Amygdala (tissue), 56 donors: ENCODE measurements at places on chromosomes 5 and 9.

DNA sequence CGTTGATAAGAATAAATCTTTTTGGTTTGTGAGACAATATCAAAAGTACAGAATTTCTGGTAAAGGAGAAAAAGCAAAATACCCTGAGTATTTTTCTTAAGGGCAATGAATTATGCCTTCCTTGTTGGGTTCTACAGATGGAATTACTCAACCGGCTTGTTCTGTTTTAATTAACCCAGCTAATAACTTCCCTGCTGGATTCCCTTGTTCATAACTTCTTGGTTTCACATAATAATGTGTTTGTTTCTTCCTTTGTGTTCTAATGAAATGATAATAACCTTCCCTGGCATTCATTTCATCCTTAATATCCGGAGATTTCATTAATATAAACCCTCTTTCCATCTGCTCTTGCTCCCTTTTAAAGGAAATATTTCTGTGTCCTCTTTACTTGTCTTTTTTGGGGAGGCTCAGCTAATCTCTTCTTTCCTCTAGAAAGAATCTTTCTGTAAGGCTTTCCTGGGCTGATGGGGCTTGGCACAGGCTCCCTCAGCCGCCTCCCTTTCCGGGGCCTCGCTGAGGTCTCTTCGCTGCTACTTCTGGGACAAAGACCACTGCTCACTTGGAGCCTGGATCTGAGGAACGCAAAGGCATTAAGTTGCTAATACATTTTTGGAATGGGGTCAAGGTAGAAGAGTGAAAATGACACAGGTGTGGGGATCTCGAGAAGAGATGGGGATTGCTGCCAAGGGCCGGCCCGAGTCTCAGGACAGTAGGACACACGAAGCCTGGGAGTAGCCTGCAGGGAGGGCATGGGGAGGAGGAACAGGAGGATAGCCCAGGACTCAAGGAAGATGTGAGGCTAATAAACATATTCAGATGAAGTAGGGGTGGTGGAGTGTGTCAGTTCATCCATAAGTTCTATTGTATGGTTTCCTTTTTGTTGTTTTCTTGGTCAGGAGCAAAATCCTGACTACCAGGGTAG is 118.5 kb downstream of the NRG2 start:
- no peak for DNase-seq

- DNase-seq = no peak
These were observed 26.4 kb downstream of the TNPO1 start for GRCh38 chr5:72842816-72843215.

DNA sequence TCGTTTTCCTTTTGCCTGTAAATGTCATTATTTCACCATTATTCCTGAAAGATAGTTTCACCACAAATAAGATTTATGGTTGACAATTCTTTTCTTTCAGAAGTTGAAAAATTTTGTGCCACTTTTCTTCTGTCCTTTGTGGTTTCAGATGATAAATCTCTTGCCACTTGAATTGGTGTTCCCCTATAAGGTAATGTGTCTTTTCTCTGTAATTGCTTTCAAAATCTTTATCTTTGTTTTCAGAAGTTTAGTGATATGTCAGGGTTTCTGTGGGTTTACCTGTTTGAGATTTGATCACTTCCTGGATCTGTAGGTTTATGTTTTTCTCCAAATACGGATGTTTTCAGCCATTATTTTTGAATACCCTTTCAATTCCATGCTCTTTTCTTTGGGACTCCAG is 14.6 kb downstream of the RASA1 start:
- no peak for DNase-seq

GRCh38 chr9:105355781-105356180 is 92.1 kb upstream of the FSD1L start:
- DNase-seq = no peak

- no peak for DNase-seq
These were observed 205.6 kb downstream of the ZNF462 start for GRCh38 chr9:107068581-107068980.

- DNase-seq = no peak
These were observed 8.5 kb downstream of the ELOVL7 start for GRCh38 chr5:60835554-60835953.

- DNase-seq = no peak
These were observed 25.6 kb upstream of the ANKRD33B start for GRCh38 chr5:10538103-10538788.

DNA sequence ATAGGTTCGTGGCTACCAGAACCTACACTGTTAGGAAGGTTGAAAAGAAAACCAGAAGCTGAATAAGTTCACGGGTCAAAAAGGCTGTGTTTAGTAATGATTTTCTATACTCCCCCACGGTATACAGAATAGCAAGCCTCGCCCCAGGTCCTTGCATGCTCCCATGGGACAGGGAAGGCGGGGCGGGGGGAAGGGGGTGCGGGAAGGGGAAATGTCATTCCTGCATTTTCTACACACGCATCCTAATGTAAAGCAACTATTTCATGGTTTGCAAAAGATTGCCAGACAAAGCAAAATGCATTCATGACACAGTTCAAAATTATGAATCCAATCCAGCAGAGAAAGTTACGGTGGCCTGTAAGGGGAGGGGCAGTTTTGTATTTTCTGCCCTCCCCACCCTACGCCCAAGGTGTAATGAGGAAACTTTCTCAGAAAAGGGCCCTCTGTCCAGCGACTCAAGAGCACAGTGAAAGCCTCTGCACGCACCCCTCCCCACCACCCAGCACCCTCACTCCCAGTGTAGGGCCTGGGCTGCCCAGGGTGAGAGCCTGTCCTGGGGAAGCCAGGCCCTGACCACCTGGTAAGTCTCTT is 105.2 kb downstream of the ROR2 start:
- DNase-seq = no peak

GRCh38 chr5:2833556-2833955 is 82.1 kb upstream of the IRX2 start:
- DNase-seq = no peak

- no peak for DNase-seq
These were observed 71.5 kb downstream of the NR3C1 start for GRCh38 chr5:143331956-143332355.

DNA sequence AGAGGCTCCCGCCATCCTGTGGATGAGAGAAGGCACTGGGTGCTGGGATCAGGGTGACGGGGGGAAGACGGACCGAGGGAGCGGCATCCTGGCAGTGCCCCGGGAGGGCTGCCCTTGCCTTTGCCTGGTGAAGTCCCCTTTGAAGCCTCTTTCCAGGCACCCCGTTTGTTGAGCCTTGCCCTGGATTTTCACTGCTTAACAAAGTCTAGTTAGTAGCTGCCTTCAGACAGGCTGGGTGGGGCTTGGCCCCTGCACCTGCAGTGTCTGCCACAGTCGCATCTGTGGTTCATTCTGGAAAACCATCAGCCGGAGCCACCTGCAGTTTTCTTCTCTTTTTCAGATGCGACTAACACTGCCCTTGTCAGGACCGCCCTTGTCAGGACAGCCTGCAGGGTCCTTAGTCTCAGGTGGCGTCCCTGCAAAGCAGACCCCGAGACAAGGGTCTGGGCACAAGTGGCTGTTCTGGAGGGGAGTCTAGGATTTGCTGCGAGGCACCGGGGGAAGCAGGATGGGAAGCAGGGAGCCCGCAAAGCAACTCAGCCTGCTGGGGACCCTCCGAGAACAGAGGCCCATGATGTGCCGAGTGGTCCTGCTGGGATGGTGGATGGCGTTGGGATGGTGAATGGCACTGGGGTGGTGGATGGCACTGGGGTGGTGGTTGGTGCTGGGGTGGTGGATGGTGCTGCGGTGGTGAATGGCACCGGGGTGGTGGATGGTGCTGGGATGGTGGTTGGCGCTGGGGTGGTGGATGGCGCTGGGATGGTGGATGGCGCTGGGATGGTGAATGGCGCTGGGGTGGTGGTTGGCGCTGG is 147.9 kb upstream of the COL5A1 start:
- DNase-seq = no peak

DNA sequence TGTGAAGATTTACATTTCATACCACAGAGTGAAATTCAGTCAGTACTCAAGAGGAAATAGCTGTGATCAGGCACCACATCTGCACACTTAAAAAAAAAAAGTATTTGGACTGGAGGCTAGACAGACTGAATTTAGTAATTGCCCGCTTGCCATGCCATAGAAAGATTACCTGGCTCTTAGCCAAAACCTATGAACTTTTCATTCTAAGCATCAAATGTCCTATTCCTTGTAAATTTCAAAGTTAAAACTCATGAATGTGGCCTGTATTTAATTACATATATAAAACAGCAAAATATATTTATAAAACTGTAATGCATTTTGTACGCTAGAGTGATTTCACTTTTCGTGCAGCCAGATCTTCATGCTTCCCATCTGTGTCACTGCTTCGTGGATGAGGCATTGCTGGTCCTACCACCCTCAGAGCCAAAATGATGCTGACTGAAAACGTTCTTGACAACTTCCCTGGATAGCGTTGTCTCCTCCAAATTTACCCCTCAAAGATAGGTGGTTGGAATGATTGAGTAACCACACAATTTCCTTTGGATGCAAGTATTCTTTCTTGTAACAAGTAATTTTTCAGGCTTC is 447.9 kb upstream of the SGCD start:
- no peak for DNase-seq

DNA sequence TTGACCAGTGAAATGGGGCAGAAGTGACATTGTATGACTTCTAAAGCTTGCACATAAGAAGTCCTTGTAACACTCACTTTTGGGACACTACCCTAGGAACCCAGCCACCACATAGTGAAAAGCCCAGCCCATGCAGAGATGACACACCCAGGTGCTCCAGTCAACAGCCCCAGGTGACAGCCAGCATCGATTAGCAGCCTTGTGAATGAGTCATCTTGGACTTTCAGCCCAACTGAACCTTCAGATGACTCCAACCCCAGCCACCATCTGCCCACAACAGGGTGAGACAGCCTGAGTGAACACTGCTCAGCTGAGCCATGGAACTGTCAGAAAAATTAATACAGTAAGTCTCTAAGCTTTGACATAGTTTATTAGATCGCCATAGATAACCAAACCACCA is 458.6 kb downstream of the ZSWIM6 start:
- DNase-seq = no peak

- no peak for DNase-seq
These were observed 221.8 kb upstream of the TUT7 start for GRCh38 chr9:86575825-86576525.

DNA sequence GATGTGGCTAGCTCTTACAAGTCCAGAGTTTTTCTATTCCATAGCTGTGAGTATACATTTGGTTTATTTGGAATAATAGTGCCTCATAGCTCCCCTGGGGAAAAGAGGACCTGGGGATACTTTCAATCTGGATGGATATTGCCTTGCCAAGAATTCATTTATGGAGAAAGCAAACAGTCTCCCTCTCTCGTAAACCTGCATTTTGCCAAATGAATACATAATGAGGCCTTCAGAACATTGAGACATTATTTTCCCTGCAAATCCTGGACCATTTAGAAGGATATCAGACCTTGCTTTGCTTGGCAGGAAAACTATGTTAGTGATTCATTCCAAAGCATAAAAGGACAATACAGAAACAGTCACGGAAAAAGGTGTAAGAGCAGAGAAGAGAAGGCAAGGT is 569.6 kb upstream of the BRINP1 start:
- DNase-seq = no peak

GRCh38 chr5:65695896-65696295 is 26.0 kb downstream of the SGTB start:
- DNase-seq = no peak

DNA sequence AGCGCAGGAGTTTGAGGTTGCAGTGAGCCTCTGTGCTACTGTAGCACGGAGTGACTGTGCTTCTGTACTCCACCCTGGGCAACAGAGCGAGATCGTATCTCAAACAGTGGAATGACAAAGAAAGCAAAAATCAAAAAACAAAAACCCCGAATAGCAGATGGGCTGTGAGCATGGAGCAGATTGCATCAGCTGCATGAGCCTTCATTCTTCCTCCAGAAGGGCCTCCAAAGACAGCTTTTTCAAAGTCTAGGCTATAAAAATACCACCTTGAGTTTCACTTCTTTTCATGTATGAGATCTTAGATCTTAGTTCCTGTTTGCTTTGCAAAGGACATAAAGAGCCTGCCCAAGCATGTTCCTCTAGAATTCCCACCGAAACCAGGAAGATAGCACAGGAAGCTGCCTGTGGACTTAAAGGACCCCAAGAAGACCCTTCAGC is 15.0 kb upstream of the HSPB3 start:
- DNase-seq = no peak

DNA sequence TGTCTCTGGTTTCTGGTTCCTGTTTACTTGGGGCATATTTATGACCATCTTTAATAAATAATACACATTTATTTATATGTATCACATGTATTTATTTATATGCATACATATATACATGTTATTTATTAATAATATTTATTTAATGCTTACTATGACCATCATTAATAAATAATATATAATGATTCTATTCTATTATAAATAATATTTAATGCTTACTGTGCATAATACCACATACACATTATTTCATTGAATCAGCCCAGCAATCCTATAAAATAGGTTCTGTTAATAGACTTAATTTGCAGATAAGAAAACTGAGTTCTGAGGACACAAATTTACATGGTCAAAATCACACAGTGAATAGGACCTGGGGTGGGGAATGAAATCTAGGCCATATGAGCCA is 24.2 kb downstream of the ACTBL2 start:
- DNase-seq = no peak

GRCh38 chr9:87167582-87167981 is 220.3 kb upstream of the GAS1 start:
- no peak for DNase-seq

DNA sequence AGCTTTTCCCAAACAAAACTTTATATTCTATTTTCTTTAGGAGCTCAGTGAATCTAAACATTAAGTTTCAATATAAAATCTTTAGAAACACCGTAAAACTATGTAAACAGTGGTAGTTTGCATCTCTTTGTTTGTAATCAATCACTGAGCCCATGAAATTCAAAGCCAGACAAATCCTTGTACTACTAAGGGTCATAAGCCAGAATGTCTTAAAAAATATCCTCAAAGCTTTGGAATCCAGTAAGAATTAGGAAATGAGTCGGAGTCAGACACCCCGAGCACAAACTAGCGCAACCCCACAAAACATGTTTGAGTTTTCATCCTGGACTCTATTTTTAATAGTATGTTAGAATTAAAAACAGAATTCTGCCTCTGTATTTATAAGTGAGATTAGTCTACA is 153.8 kb downstream of the HSPA4 start:
- no peak for DNase-seq

DNA sequence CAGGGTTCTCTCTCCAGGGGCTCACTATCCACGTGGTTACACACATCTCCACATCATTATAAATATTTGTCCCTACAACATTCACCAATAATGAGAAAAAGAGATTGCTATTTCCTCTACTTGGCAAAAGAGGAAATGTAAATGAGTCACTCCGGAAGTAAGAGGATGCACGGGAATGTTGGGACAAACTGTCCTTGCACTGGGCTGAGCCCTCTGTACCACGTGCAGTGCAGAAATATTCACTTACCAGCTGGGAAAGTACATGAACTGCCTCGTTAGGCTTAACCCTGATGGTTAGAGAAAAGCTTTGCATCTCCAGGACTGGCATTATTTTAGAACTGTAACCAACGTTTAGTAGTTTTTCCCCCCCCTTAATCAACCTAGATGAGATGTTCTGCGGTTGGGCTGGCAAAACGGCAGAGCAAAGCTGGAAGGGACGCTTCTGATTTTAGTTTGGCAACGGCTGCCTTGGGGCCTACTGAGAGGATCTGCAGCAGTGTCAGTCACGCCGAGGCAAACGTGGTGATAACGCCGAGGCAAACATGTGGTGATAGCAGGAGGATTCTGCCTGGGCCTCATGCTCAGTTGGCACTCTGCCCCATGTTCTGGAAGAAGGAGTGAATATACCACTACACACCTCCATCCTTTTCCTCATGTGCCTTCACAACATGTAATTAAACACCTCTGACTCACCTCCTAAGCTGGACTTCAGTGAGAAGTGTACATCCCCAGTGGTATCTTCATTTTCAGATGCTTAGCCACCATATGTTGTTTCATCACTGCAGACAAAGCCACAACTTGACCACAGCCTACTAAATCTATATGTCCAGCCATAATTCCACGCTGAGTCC is 661.4 kb upstream of the KLF4 start:
- no peak for DNase-seq
